ENCODE measurements at places on chromosomes 2 and 18. TPM values are rescaled to one million over a fixed set of nuclear protein-coding genes. Genes with fewer than 3 reads are reported as not detected.

KHK gene
- 0.85 TPM for total RNA-seq

APOB gene
- 8.5 TPM for total RNA-seq

ALPI gene
- not detected for total RNA-seq

WDR54 gene
- total RNA-seq: 5.5 TPM

SGPP2 gene
- total RNA-seq: 0.21 TPM

SCYGR7 gene
- total RNA-seq: not detected

M1AP gene
- total RNA-seq: not detected

VIT gene
- total RNA-seq: 8.1 TPM

ZNF396 gene
- 0.21 TPM for total RNA-seq

KYNU gene
- 2.3 TPM for total RNA-seq

FAP gene
- 16.7 TPM for total RNA-seq

ELOA2 gene
- not detected for total RNA-seq

ERICH2 gene
- total RNA-seq: not detected

GAREM1 gene
- total RNA-seq: 8.9 TPM

POTEC gene
- total RNA-seq: not detected

POTEI gene
- not detected for total RNA-seq

GLI2 gene
- 23.1 TPM for total RNA-seq

PPP1R1C gene
- total RNA-seq: not detected
